ENCODE measurements at places on chromosomes 3 and 15. TPM values are rescaled to one million over a fixed set of nuclear protein-coding genes. Genes with fewer than 3 reads are reported as not detected.

TTC23 gene
- 12.2 TPM for total RNA-seq

LMAN1L gene
- not detected for total RNA-seq

SCN11A gene
- total RNA-seq: 0.17 TPM

CFAP100 gene
- total RNA-seq: 0.44 TPM

GRAMD2A gene
- total RNA-seq: 1.3 TPM

THUMPD3 gene
- total RNA-seq: 58.4 TPM

ZNF660 gene
- 16.4 TPM for total RNA-seq

CCR8 gene
- 0.64 TPM for total RNA-seq

LYZL4 gene
- not detected for total RNA-seq

CKMT1A gene
- total RNA-seq: 35.5 TPM

CLDN16 gene
- total RNA-seq: not detected

GATA2 gene
- total RNA-seq: 2.7 TPM

CPNE4 gene
- 1.6 TPM for total RNA-seq

DNA sequence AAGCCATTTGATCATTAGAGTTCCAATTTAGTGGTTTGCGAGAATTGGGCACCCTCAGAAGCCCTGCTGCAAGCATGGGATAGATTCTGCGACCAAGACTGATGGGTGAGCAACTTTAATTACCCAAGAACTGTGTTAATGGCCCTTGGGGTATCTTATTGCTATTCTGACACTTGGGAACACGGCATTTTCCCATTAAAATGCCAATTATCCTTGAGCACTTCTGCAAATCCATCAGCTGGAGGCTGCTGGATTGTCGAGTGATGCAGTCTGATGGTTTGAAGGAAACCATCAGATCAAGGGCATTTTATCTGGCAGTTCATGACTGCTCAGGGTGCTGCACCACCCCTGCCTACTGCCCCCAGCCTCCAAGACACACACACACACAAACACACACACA is 183.6 kb upstream of the PROK2 start:
- H3K4me3 ChIP-seq: no peak overlapping the region
- H3K27ac ChIP-seq: no peak overlapping the region
- DNase-seq: no peak
- H3K27me3 ChIP-seq: no peaks in the 10 kb centered on the region

DNA sequence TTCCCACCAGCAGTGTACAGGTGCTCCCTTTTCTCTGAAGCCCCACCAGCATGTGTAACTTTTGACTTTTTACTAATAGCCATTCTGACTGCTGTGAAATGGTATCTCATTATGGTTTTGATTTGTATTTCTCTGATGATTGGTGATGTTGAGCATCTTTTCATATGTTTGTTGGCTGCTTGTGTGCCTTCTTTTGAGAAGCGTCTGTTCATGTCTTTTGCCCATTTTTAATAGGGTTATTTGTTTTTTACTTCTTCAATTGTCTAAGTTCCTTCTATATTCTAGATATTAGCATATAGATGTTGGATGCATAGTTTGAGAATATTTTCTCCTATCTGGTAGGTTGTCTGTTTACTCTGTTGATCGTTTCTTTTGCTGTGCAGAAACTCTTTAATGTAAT is 14.6 kb downstream of the ACTC1 start:
- H3K4me1 ChIP-seq: no peaks in the 10 kb centered on the region
- no peak overlapping the region for H3K27ac ChIP-seq
- no peak overlapping the region for H3K4me3 ChIP-seq
- H3K36me3 ChIP-seq: no peaks in the 10 kb centered on the region
- DNase-seq: no peak

DNA sequence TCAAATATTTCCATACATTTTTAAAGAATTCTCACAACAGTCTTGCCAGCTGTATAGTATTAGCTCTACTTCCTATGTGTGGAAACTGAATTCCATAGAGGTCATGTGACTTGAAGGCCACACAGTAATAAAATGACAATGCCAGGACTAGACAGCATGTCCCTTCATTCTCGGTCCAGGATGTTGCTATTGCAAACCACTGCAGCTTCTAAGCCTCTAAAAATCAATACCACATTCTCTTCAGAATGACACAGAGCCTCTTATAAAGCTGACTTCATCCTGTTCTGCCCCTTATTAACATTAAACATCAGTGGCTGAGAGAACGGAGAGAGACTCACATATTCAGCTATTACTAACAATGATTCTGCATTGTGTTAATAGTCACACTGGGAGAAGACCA is 240.3 kb upstream of the PEX5L start:
- H3K4me3 ChIP-seq: no peak overlapping the region
- H3K27me3 ChIP-seq: no peaks in the 10 kb centered on the region
- H3K27ac ChIP-seq: no peak overlapping the region

DNA sequence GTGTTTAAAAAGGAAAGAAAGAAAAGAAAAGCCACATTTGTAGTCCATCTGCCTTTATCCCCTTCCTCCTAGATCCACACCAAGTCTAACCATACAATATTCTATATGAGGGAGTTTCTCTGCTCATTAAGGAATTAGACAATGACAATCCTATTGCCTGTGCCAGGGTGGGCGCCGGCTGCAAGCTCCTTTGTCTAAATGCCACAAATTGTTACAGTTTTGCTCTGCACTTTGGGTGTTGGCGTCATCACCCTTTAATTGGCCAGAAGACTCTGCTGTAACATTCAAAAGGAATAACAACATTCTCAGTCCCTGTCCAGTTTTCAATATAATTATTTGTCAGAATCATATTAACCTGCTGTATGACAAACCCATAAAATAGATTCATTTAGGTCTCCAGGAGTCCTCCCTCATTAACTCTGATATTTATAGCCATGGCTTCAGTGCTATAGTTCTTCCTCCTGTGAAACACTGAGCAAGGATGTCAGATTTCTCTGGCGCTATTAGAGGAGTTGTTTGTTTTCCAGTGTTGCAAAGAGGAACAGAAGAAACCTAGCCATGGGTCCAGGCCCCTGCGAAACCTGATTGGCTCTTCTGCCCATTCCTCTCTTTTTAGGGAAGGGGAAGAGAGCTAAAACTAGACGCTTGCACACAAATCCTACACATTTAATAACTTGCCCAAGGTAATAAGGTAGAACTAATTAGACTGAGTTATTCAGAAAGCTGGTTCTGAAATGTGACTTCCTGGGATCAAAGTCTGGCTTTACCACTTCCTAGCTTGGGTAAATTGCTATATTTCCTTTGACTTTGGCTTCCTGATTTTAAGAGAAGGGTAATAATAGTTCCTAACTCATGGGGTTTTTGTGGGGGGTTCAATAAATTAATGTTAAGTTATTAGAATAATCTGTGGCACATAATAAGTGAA is 112.4 kb downstream of the CD47 start:
- 0 out of 2 replicates have a peak, but pooled peaks cover 2% of the 10 kb centered on the region for H3K4me1 ChIP-seq
- no peaks in the 10 kb centered on the region for H3K36me3 ChIP-seq
- H3K27me3 ChIP-seq: no peaks in the 10 kb centered on the region

- H3K27me3 ChIP-seq: no peaks in the 10 kb centered on the region
- H3K36me3 ChIP-seq: peaks cover 8% of the 10 kb centered on the region
- no peak overlapping the region for H3K27ac ChIP-seq
- no peak overlapping the region for H3K4me3 ChIP-seq
Observed at GRCh38 chr3:101544161-101544850, 17.4 kb upstream of the TRMT10C start.

DNA sequence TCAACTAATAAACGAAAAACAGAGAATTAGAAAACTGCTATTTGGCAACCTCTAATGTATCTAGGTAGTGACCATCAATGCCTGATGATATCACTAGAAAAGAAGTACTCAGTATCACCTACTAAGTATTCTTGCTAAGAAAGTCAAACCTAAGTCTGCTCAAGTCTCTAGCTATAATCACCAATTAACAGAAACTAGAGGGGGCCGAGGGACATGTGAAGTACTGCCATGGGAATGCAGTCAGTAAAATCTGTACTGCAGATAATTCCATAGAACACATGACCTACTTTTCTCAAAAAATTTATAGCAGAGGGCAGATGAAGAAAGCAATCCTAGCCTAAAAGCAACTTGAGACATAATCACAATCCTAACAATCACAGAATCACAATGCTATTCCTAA is 51.4 kb downstream of the CPEB1 start:
- no peak for DNase-seq
- no peaks in the 10 kb centered on the region for H3K27me3 ChIP-seq
- H3K36me3 ChIP-seq: no peaks in the 10 kb centered on the region
- H3K27ac ChIP-seq: no peak overlapping the region
- H3K4me3 ChIP-seq: no peak overlapping the region
- H3K4me1 ChIP-seq: no peaks in the 10 kb centered on the region

DNA sequence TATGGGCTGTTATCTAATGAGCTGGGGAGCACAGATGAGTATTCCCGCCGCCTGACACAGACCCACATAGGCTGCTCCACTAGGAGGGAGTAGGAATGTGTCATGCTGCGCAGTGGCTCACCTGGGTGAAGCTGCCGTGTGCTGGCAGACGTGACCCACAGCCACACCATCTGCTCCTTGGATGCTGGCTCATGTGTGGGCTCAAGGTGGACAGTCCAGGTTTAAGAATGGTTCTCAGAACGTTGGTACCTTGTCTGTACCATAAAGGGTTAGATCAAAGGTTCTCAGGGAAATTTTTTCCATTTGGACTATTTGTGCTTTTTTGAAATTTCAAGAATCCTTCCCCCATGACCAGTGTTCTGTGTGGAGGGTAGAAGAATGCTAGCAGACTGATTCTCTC is 338.9 kb upstream of the TRIM42 start:
- no peak overlapping the region for H3K27ac ChIP-seq
- peaks cover 14% of the 10 kb centered on the region for H3K4me1 ChIP-seq
- H3K36me3 ChIP-seq: no peaks in the 10 kb centered on the region
- no peaks in the 10 kb centered on the region for H3K27me3 ChIP-seq
- no peak for DNase-seq

GRCh38 chr3:13824521-13825310 is 55.2 kb downstream of the WNT7A start:
- H3K4me1 ChIP-seq: no peaks in the 10 kb centered on the region
- DNase-seq: no peak
- H3K4me3 ChIP-seq: no peak overlapping the region
- no peaks in the 10 kb centered on the region for H3K36me3 ChIP-seq

DNA sequence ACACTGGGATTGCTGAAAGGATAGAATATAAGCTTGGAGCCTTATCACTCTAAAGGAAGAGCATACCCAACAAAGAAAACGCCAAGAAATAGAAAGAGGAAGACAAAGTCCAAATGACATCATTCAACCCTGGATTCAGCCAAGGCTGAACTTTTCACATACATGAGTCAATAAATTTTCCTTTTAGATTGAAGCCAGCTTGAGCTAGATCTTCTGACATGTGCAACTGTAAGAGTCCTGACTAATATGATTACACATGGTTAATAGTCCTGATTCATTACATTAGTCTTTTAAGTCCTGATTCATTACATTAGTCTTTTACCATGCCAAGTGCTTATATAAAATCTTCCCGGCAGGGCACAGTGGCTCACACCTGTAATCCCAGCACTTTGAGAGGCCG is 13.6 kb upstream of the DENND6A start:
- H3K4me1 ChIP-seq: no peaks in the 10 kb centered on the region
- no peaks in the 10 kb centered on the region for H3K27me3 ChIP-seq
- H3K27ac ChIP-seq: no peak overlapping the region
- H3K4me3 ChIP-seq: no peak overlapping the region
- H3K36me3 ChIP-seq: no peaks in the 10 kb centered on the region
- DNase-seq: no peak

DNA sequence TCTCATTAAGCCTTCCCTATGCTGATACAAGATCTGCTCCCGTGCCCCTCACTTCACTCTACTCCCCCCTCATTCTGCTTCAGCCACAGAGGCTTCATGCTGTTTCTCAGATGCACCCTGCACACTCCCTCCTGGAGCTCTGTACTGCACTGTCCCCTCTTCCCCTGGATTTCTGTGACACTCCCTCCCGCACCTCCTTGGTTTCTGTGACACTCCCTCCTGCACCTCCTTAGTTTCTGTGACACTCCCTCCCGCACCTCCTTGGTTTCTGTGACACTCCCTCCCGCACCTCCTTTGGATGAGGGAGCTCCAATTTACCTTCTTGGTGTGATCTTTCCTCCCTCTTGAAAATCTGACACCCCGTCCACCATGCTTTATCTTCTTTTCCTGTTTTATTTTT is 28.2 kb downstream of the BDH1 start:
- H3K4me3 ChIP-seq: no peak overlapping the region
- no peaks in the 10 kb centered on the region for H3K4me1 ChIP-seq
- no peak for DNase-seq

DNA sequence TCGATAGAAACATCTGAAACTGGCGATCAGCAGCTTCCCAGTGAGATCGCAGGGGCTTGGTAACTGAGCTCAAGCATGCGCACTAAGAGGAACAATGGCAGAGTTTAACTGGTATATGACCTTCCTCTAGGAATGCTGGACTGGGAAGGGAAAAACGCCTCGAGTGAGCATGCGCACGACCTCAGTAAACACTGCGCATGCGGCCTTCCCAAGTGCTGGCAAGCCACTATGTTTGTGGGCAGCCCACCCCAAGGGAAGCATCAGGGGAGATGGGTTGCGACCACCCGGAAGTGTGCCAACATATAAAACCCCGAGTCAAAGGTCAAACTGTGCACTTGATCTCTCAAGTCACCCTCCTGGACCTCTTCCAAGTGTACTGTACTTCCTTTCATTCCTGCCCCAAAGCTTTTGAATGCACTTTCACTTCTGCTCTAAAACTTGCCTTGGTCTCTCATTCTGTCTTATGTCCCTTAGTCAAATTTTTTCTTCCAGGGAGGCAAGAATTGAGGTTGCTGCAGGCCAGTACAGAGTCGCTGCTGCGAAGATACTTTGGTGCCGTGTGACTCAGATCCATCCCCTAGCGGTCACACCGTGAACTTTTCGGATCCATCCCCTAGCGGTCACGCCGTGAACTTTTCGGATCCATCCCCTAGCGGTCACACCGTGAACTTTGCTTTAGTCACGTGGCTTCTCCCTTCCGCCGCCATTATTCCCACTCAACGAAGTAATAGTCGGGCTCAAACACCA is 243.3 kb downstream of the FAM43A start:
- peaks cover 3% of the 10 kb centered on the region for H3K36me3 ChIP-seq
- H3K27me3 ChIP-seq: no peaks in the 10 kb centered on the region
- H3K4me3 ChIP-seq: no peak overlapping the region
- no peak overlapping the region for H3K27ac ChIP-seq
- peak; percentile 79 for DNase-seq

DNA sequence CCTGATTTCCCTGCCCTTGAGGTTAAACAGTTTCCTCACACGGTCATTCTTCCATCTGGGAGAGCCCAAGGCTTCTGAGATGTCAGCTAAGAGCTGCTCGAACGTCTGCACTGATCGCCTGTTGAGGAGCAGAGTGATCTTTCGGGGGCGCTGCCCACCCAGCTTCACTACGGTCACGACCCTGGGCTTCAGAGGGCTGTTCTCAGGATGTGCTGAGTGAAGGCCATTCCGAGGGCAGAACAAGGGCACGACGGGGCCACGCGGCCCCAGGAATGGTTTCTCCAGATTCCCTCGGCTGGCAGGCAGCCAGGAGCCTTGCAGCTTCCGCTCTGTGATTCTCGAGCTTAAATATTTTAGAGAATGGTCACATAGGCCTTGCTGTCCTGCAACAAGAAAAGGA is 25.7 kb downstream of the DCLK3 start:
- no peaks in the 10 kb centered on the region for H3K27me3 ChIP-seq
- H3K27ac ChIP-seq: no peak overlapping the region
- H3K4me1 ChIP-seq: no peaks in the 10 kb centered on the region
- no peak overlapping the region for H3K4me3 ChIP-seq
- DNase-seq: no peak
- H3K36me3 ChIP-seq: no peaks in the 10 kb centered on the region

GRCh38 chr15:68187559-68187958 is 17.6 kb downstream of the CALML4 start:
- H3K36me3 ChIP-seq: peaks cover 53% of the 10 kb centered on the region
- H3K4me3 ChIP-seq: no peak overlapping the region
- DNase-seq: no peak
- H3K4me1 ChIP-seq: no peaks in the 10 kb centered on the region
- H3K27ac ChIP-seq: no peak overlapping the region
- H3K27me3 ChIP-seq: no peaks in the 10 kb centered on the region
